ENCODE measurements at places on chromosomes 16 and 17.

DNA sequence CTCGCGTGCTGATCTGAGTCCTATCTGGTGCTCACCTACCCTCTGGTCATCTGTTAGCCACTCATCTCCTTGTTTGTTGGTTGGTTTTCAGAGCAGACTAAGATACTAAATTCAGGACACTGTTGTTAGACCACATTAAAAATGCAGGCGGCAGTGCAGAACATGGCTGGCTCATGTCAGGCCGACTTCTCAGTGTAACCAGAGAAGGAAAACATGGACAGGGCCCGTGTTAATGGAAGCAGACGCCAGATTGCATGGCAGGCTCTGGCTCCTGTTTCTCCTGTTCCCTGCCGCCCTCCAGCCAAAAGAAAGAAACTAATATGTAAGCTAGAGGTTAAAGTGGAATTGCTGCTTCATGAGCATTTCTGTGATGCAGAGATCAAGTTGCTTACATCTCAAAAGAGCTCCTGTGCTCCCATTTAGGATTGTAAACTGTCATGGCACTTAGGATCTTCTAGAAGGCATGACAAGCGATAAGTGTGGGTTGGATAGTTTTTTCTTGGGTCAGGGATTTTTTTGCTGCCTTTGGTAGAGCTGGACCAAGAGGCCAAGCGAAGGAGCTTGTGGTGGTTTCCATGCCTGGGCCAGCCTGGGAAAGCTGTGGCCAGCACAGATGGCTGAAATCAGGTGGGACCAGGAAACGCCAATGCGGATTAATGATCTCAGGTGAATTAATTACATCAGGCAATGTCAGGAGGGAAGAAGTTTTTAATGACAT is 56.1 kb downstream of the YPEL2 start:
- DNase-seq, result no peak

DNA sequence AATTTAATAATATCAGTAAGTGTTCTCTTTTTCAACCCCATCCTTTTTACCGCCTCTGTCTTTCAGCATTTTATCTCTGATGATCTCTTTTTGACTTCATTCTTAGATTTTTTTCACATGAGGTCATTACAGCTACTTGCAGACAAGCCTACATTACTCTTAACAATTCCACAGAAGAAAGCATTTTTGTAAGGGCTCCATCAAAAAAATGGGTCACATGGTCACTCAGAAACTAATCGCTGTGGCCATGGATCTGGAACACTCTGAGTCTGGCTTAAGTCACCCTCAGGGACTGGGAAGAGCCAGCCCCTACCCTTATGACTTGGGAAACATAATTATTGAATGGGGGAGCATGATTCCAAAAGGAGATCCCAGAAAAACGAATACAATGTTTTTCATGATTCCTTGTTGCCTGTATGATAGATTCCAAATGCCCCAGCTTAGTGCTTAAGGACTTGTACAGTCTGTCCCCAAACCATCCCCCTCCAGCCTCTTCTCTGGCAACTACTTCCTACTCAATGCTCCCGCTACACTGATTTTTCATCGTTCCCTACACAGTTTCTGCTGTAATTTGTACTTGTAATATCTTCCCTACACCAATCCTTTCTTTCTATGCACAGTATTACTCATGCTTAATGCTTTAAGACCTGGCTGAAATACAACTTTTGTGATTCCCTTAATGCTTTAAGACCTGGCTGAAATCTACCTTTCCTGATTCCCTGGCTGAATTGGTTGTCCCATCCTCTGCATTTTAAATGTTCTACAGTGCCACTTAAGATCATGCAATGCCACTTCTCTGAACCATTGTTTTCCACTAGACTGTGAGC is 457.8 kb downstream of the HS3ST4 start:
- no peak for DNase-seq

- DNase-seq, result no peak
Observed at GRCh38 chr17:46143827-46144236, 49.4 kb downstream of the KANSL1 start.

GRCh38 chr16:13835935-13836730 is 83.8 kb upstream of the ERCC4 start:
- no peak for DNase-seq
